Right ventricle myocardium inferior (tissue), 1 donor: ENCODE measurements at places on chromosomes 11 and 22.
A peak's percentile ranks its signal among the peaks of the same experiment; 100 is the strongest.

GRCh38 chr22:46085828-46086576, 64.3 kb upstream of the PPARA start:
- peak; percentile 87 for DNase-seq

DNA sequence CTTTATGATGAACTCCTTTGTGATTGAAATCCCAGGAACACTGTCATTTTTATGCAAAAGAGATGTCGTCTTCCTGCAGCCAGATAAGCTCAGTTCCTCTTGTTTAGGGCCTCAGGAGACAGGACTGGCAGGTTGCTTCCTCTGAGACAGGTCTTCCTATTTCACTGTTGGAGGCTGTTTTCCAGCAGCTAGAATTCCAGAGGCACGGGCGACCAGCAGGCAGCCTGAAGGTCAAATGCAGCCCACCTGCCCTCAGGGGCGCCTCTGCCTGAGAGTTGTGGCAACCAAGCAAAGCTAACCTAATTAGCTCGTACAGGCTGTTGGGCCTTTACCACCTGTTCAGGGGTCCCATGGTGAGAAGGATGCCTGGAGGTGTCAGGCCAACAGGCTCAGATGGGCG, 22.3 kb downstream of the SLC6A5 start:
- no peak for DNase-seq

GRCh38 chr11:90753546-90753945, 530.7 kb upstream of the CHORDC1 start:
- DNase-seq = no peak

- DNase-seq = no peak
Measured at GRCh38 chr22:30751529-30751928, 56.9 kb downstream of the OSBP2 start.

- no peak for DNase-seq
Measured at GRCh38 chr11:31214372-31214771, 155.2 kb downstream of the DCDC1 start.

DNA sequence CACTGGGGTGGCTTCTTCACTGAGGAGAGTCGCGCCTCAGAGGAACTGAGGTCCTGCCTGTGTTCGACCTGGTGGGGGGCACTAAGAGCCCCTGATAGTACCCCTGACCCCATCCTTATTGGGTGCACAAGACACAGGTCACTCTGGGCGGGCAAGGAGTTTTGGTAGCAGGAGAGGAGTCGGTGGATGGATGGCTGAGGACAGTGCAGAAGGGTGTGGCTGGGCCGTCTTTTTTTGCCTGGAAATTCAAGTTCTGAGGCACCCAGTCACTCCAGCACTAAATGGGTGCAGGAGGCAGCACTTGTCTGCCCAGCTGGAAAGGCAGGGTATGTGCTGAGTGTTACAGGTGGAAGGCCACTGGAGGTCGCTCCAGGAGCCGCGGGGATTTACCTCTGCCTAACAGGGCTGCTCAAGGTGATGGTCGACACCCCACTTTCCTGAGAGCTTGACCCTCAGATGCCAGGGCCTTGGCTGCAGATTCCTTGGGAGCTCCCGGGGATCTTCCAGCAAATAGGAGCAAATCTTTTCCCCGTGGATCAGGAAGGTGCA, 960 bp downstream of the TSSC4 start:
- DNase-seq = no peak

DNA sequence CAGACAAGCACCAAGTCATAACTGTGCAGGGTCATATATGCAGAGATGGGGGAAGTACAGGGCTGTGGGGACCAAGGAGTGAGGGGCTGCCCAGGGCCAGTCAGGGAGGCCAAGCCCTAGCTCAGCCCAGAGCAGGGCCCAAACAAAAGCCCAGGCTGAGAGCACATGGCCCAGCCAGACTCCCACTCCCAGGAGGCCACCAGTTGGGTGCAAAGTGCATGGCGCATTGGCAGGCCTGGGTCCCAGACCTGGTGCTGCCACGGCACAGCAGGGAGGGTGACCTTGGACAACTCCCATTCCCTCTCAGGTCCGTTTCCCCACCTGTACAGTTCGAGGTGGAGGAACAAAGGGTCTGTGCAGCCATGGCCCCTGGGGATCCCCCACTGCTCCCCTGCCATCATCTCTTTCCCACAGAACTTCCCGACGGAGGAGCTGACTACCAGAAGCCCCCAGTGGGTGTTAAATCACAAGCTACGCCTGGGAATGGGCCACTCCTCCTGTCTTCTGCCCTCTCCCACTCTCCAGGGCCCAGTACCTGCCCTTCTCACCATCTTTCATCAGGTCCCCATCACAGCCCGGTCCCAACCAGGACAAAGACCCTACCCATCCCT, 608 bp downstream of the NIPSNAP1 start:
- DNase-seq = no peak

DNA sequence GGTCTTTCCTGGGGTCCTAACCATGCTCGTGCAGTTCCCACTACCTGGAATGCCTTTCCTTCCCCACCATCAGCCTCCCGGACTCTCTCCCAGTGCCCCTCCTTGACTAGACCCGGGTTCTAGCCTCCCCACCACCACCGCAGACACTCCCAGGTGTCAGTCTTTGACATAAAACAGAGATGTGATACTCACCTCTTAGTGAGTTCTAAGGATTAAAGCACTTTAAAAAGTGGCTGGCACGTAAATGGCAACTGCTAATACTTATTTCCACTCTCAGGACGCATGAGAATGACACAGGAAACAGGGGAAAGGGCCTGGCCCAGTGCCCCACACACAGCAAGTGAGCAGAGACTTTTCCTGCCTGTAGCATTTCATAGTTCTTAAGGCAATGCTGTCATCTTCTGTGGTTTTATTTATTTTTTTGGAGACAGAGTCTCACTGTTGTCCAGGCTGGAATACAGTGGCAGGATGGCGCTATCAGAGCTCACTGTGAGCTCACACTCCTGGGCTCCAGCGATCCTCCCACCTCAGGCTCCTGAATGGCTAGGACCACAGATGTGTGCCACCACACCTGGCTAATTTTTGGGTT, 1.9 kb upstream of the SLC25A45 start:
- no peak for DNase-seq

- no peak for DNase-seq
Measured at GRCh38 chr11:71548120-71548519, at the start of gene KRTAP5-9. TSS of gene KRTAP5-9 (plus strand) at chr11:71548420. CDS start at chr11:71548658, 238 bp downstream.

- DNase-seq = no peak
Measured at GRCh38 chr22:22916952-22917290, 29.3 kb downstream of the IGLL5 start.

DNA sequence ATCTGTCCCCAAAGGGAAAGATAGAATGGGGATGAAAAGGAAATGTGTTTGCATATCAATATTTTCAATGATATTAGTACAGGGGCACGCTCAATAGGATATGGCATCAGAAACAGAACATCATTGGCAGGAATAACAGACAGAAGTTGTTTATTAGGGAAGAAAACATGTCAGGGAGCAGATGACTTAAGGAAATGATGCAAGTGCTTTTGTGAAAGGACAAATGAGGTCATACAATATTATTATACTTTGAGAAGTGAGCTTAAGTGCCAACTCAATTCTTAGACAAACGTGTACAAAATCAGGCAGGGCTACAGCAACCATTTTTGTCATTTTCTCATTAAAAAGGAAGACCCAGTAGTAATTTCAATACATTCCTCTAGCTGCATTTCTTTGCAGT, 388.4 kb downstream of the SOX6 start:
- no peak for DNase-seq

GRCh38 chr11:130002352-130002845, at the start of gene PRDM10:
TSS of gene PRDM10 (minus strand) at chr11:130002835. CDS start at chr11:129960964, 41,871 bp downstream.
- peak; percentile 95 for DNase-seq

DNA sequence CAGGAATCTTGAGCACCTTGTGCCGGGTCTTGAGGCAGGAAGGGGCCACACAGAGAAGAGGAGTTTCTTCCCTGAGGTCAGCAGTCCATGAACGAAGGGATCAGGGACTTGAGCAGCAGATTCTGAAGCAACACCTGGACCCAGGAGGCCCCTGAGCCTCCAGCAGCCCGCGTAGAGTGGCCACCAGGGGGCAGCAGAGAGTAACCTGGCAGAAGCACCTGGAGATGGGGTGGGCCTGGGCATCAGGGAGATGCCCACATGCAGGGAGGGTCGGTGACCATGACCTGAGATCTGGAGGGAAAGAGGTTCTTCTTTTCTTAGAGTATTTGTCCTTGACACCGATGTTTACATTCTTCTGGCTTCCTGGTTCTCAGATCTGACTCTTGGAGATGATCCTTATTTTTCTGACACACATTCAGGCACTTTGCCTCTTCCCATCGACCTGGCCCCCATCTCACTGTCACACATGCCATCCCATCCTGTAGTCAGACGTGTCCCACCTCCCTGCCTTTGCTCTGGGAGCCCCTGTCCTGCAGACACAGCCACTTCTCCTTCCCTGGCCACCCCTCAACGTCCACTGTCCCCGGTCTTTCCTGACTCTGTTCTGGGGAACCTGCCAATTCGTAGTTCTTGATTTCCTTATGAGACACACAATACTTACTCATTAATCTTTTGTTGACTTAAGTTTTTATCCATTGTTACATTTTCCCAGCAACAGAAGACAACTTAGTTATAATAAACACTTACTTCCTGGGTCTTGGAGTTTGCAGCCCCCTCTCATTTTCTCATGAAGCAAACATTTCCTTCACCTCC, 66.5 kb downstream of the GGTLC2 start:
- no peak for DNase-seq

DNA sequence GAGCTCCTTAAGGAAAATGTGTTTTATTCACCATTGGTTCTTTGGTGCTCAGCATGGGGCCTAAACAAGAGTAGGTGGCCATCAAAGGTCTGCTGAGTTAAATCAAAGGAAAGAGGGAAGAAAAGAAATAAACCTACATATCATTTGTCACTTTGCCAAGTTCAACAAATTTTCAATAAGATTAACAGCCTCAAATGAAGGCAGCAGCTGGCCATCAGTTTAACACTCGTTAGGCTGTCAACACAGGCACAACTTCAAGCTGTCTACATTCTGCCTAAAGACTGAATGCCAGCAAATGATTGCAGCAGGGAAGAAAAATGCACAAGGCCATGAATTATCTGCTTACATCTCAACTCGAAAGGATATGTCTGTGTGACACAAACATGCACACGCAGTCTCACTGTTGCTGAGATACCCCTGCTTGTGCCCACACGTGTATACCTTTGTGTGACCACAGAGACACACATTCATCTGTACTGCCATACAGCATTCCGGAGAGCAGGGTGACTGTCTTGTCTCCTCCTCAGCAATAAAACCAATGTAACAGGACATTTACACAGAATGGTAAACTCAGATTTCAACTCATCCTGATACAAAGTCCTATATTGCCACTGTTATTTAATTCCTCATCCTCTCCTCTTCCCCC, 40.1 kb downstream of the TRIM66 start:
- no peak for DNase-seq

GRCh38 chr11:108112057-108112456, 9.3 kb upstream of the ACAT1 start:
- no peak for DNase-seq

- DNase-seq = no peak
Measured at GRCh38 chr11:356610-357009, 12.7 kb upstream of the B4GALNT4 start.

- DNase-seq = no peak
Measured at GRCh38 chr11:128477278-128477677, 110.1 kb downstream of the ETS1 start.

DNA sequence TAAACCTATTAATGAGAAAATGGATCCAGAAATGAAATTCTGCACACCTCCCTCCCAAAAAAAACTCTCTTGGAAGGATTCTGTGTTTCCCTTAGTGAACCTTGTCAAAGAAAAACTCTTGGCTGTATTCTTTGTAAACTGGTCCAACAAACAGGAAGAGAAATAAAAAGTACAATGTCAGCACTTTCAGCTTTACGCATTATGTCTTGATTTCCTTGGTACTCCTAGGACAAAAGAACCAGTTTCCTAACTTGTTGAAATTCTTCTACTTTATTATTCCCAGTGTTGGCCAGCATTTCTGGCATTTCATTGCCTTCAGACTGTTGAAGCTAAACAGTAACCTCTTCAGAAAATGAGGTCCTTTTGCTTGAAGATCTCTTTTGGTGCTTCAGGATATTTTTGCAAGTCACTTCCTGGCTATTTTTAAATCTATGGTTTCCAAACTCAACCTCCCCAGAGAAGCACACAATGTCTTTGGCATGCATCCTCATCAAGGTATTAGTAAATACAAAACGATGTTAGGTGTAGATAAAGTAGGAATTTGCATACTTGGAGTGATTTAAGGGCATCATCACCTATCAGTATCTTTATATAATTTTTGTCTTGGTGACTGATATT, 342.7 kb downstream of the AASDHPPT start:
- DNase-seq = no peak

DNA sequence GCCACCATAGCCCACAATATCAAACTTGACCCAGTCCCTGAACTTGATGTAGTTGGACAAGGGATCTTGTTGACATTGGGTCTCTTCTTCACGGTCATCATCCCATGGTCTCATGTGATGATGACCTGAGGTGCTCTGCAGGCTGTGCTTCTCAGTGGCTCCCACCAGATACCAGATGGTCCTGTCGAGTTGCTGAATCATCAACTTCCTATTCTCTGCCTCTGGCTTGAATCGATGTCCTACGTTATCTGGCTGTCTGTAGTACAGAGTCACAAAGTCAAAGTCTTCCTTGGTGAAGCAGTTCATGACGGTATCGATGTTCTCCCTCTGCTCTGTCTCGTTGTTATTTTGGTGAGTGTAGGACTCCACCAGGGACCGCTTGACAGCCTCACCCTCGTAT, 145.7 kb upstream of the ALDH3B2 start:
- no peak for DNase-seq

DNA sequence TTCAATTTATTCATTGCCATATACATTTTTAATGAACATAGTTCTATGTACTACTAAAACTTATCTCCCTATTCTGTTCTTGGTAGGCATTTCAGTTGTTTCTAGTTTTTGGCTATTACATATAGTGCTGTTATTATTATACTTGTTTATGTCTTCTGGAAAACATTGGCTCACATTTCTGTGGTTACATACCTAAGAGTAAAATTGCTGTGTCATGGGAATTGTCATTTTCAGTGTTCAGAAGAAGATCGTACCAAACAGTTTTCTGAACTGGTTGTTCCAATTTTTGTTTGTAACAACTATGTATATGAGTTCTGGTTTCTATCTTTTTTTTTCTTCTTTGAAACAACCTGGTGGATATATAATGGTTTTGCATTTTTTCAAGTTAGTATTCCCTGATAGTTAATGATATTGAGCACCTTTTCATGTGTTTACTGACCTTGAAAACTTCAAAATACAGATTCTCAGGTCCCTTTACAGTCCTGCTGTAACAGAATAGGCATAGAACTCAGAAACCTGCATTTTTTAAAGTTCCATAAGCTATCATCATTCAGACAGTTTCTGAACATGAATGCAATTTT, 230.7 kb downstream of the JRKL start:
- DNase-seq = no peak

DNA sequence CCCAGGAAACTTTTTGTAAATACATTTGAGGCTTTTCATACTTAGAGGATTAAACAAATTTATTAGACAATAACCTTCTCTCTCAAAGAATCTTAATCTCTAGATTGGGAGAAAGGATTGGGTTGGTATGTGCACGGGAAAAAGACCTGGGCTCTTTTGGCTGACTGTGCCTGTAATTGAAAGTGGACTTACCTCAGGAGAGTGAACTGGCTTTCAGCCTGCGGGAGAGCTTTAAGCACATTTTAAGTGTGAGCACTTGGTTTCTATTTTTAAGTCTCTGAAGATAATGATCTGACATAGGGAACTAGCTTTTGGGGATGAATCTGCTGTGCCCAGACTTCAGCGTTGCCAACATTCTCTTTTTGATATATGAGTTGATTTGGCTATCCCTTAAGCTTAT, 35.8 kb downstream of the UVRAG start:
- DNase-seq = no peak

GRCh38 chr11:96885405-96885804, 495.6 kb downstream of the JRKL start:
- no peak for DNase-seq
